ENCODE measurements at places on chromosomes 1 and 21. TPM values are rescaled to one million over a fixed set of nuclear protein-coding genes. Genes with fewer than 3 reads are reported as not detected.
A peak's percentile ranks its signal among the peaks of the same experiment; 100 is the strongest.

The KIF26B gene
- total RNA-seq, result 0.55 TPM

The OR2T29 gene
- total RNA-seq, result not detected

The VASH2 gene
- 0.07 TPM for total RNA-seq

GRCh38 chr1:151852733-151853132, 779 bp downstream of the THEM5 start:
- H3K4me3 ChIP-seq, result no peak overlapping the region
- H3K27ac ChIP-seq, result no peak overlapping the region
- no peaks in the 10 kb centered on the region for H3K36me3 ChIP-seq
- H3K27me3 ChIP-seq, result no peaks in the 10 kb centered on the region

DNA sequence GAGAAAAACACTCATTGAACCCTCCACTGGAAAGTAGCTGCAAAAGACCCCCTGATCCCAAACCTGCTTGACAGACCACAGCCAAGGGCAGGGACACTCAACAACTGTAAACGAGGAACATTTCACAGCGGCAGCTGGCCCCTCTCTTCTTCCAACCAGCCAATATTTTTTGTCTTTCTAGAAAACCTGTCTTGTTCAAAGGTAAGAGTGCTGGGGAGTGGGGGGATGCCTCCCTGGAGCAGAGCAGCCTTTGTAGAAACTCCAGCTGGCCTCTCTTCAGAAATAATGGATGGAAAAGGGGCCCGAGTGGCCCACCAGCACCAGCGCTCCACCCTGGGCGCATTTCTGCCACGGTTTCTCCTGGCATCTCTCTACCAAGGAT, 384.0 kb downstream of the RRAGC start:
- no peak for DNase-seq
- peaks cover 1% of the 10 kb centered on the region for H3K27me3 ChIP-seq
- no peaks in the 10 kb centered on the region for H3K36me3 ChIP-seq
- H3K4me3 ChIP-seq, result no peak overlapping the region
- no peaks in the 10 kb centered on the region for H3K4me1 ChIP-seq

- no peaks in the 10 kb centered on the region for H3K36me3 ChIP-seq
- H3K27me3 ChIP-seq, result no peaks in the 10 kb centered on the region
- no peak overlapping the region for H3K27ac ChIP-seq
- DNase-seq, result no peak
- H3K4me3 ChIP-seq, result no peak overlapping the region
Measured at GRCh38 chr1:67893126-67893495, 59.8 kb upstream of the GNG12 start.

DNA sequence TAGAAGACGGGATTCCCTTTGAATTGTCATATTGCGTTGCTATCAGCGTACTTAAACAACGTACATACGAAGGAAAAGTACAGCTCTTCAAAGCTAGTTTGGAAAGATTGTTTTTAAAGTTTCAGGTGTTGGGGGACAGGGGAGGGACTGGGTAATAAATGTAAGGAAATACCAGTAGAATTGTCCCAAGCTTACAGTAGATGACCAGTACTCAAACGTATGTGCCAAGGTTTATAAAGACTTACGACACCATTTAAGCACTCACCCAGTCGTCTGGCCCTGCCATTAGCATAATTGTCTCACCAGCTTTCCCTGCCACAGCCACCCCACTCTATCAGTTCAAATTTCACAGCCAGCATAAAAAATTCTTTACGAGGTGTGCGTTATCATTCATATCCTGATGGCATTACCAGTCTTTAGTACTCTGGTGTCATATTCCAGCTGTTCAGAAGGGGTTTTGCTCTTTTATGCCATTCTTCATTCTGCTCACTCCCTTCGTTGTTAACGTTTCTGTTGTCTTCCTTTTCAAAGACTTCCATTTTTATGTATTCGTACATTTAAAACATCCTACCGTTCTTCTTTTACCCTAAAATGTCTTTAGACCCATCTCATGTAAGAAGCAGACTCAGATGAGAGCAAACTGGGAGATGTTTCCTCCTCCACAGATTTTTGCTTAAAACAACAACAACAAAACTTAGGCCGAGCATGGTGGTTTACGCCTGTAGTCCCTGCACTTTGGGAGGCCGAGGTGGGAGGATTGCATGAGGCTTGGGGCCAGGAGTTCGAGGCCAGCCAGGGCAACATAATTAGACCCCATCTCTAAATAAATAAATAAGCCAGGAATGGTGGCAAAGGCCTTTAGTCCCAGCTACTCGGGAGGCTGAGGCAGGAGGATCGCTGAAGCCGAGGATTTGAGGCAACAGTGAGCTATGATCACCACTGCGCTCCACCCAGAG, 1.0 kb upstream of the HP1BP3 start:
- DNase-seq, result no peak
- no peaks in the 10 kb centered on the region for H3K27me3 ChIP-seq
- no peaks in the 10 kb centered on the region for H3K36me3 ChIP-seq
- H3K4me3 ChIP-seq, result peak overlapping the region; percentile 51
- peak overlapping the region; percentile 97 for H3K27ac ChIP-seq

DNA sequence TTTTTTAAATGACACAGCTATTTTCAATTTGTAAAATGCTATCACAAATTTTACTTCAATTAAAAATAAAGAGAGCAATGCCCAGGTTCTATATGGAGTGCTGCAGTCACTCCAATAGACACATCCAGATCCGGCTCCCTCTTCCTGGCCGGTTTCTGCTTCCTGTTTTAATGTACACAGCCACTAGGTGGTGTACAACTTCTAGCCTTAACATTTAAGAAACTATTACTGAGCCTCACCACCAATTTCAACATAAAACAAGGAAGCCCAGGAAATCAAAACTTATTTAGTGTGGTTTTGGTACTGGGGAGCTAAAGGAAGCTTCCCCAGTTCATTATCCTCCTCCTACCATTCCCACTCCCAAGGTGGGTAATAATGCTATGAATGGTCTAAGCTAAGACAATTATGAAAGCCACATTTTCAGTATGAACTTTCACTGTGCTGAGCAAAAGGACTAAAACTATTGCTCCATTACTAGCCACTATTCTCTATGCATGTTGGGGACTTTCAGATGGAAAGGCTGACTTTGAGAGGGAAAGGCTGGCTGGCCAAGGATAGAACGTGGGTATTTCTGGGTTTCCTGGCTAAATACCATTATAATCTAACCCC, 25.5 kb upstream of the MTMR11 start:
- H3K27me3 ChIP-seq, result no peaks in the 10 kb centered on the region
- peaks cover 27% of the 10 kb centered on the region for H3K36me3 ChIP-seq
- H3K4me1 ChIP-seq, result peaks cover 14% of the 10 kb centered on the region
- peak overlapping the region; percentile 59 for H3K27ac ChIP-seq
- no peak for DNase-seq

GRCh38 chr1:93623875-93624274, 57.8 kb downstream of the BCAR3 start:
- no peak overlapping the region for H3K4me3 ChIP-seq
- no peaks in the 10 kb centered on the region for H3K36me3 ChIP-seq
- H3K27me3 ChIP-seq, result no peaks in the 10 kb centered on the region
- no peak overlapping the region for H3K27ac ChIP-seq

All from right lobe of liver (tissue), 6 donors.